Activated CD8-positive, alpha-beta memory T cell treated with anti-CD3 and anti-CD28 coated beads for 4 hours (primary cell): ENCODE measurements at places on chromosomes 12 and 14.

DNA sequence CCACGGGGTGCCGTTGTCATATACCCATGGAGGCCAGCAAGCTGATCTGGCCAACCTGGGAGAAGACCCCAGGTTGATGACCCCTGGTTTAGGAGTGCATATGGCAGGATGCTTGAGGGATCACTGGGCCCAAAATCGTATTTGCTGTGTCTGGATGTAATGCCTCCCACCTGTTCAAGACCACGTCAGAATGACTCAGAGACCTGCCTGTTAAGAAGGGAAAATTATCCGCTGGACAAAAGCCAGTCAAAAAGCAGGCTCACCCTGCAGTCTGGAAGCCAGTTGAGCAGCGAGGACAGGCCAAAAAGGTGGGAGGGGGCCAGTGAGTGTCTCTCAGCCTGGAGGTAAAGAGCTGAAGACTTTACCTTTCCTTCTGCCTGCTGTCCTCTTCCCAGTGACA is 449.2 kb downstream of the DPF3 start:
- DNase-seq: no peak

GRCh38 chr14:95555053-95555452 is 20.2 kb downstream of the GLRX5 start:
- DNase-seq: no peak

GRCh38 chr14:95231966-95232633 is 74.8 kb upstream of the DICER1 start:
- DNase-seq: no peak

- no peak for DNase-seq
Observed at GRCh38 chr14:56422221-56422620, 157.4 kb upstream of the TMEM260 start.

GRCh38 chr14:104512061-104512460 is 67.5 kb upstream of the C14orf180 start:
- no peak for DNase-seq

GRCh38 chr12:75722714-75723200 is 211.3 kb upstream of the KRR1 start:
- peak; percentile 35 for DNase-seq

GRCh38 chr14:65877624-65878023 is 465.1 kb downstream of the FUT8 start:
- DNase-seq: no peak

GRCh38 chr12:6574576-6575295 is 6.6 kb upstream of the NOP2 start:
- DNase-seq: no peak

DNA sequence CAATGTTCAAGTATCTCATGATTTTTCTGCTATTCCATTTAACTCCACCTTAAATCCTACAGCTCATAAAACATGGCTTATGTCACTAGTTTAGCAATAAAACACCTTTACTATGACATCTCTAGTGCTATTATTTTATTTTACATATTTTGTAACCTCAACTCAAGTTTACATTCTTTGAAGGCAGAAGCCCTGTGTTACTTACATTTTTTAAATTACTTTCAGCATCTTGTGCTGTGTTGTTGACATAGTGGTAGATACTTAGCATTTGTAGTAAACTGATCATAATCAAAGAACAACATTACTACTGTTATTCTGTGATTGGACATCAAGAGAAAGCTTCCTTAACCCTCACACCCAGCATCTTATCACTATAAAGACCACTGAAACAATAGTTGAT is 216.1 kb downstream of the BMP4 start:
- no peak for DNase-seq

DNA sequence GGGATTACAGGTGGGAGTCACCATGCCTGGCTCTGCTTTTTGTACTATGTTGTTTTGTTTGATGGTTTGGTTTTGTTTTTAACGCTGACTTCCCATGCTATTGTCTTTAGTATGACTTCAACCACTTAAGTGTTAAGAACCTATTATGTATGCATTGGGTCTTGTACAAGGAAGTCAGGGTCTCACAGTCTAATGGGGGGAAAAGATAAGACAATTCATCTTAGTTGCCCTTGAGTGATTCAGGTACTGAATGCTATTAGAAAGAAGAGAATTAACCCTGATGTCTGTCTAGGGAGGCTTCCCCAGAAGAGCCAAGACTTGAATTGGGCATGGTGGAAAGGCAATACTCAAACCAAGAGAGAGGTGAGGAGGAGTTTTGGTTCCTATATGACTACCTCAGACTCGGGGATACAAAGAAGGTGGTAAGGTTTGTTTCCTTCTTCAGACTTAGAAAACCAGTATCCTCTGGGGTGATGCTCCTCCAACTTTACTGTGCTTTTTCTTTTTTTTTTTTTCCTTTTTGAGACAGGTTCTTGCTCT is 64.6 kb downstream of the SUSD6 start:
- DNase-seq: no peak

DNA sequence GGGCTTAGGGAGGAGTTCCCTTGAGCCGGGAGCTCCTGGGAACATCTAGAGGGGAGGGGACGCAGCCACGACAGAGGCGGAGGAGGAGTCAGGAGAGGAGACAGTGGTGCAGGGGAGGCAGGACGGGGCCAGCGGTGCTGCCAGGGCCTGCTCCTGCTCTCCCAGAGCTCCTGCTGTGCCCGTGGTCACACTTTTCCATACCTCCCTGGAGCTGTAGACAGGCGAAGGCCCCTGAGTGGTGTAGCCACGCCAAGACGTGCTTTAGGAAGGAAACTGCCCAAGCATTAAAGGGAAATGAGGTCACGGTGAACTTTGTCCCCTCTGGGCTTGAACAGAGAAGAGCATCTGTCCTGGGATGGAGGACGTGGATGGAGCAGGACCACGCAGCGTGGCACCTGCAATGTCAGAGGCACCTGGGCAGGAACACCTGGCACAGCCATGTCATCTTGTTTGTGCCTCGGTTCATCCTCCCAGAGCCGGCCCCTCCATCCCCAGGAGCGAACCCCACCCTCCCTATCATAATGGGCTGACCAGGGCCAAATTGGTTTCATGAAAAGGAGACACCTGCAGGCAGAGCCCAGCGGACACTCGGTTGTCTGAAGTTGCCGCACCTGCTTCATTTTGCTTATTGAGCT is 239.5 kb upstream of the SFSWAP start:
- DNase-seq: no peak

DNA sequence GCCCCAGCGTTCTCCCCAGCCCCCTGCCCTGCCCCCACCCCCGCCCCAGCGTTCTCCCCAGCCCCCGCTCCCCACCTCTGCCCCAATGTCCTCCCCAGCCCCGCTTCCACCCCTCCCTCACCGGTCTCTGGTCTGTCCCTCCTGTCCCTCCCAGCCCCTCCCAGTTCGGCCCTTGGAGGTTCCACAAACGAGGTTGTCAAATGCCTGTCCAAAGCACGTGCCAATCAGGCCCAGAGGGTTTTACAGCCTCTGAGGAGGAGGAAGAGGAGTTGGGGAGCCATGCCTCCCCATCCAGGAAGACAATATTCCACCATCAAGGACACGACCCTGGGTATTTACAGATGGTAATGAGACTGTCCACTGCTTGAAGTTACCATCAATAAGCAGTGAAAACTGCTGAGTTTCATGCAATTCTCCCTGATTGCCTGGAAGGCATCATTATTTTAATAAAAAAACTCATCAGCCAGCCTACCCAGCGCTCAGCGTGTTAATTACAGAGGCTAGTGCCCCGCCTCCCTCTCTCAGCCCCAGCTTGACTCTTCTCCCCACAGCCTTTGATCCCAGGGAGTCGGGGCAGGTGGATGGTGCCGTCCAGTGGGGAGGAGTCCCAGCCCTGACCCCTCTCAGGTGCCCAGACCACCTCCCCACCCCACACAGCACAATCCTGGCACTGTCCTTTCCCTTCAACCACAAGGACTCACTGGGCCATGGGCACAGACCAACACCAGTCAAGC is 30.6 kb upstream of the C14orf180 start:
- DNase-seq: no peak

GRCh38 chr12:31106101-31106803 is 32.6 kb downstream of the DDX11 start:
- DNase-seq: no peak

DNA sequence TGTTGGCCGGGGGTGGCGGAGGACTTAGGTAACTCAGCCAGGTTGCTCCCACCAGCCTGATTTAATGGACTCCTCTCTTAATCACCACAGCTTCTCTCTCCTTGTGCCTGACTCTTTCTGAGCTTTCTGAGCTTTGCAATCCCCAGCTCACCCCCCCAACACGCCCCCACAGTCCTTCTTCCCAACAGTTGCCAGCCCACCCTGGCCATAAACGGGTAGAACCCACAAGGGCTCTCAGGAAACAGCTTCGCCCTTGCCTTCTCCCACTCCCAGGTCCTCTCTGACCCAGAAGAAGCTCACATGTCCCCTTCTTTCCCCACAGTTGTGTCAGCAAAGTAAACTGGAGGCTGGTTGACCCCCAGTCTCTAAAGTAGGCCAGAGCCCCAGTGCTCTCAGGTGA is 32.9 kb downstream of the ZFP36L1 start:
- no peak for DNase-seq

GRCh38 chr14:67971627-67972625 is 152.3 kb downstream of the RAD51B start:
- DNase-seq: no peak

DNA sequence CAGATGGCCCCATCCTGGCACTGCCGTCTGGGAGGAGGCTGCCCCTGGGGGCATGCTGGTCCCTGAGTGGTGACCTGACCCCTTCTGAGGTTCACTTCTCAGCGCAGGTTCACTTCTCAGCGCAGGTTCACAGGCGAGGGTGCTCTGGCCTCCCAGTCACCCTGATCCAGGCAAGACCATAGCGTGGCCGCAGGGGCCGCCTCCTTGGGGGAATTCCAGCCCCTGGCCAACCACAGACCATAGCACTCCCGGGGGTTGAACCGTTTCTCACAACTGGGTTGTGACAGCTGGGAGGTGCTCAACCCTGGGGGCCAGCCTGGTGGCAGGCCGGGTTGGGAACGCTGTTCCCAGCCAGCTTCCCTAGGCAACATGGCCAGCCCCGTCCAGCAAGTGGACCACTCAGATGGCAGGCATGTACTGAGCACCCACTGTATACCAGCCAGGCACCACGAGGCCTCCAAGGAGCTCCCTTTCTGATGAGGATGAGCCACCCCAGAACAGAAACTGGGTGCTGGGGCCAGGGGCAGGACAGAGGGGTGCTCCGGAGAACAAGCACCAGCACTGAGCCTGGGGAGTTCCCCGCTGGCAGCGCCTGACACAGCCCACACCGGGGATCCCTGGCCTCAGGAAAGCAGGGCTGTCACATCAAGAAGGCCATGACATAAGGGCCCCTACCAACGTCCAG is 28.3 kb upstream of the ZFP36L1 start:
- DNase-seq: no peak

GRCh38 chr12:30197392-30198057 is 413.8 kb upstream of the TMTC1 start:
- DNase-seq: no peak

DNA sequence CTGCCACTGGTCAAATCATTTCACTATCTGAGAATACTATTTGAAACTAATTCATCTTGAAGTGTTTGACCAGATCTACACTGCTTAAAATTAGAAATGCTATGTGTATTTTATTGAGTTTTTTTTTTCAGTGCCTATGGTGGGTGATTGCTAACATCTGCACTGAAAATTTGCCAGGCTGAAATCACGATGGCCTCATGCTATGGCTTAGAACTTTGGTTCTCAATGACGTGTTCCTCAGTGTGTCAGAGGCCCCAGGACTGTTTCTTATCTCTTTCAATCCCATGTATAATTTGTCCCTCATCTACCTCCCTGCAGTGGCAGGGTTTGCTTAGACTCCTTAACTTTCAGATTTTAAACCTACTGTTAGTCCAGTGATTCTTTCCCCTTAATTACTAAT is 36.2 kb upstream of the NKX2-8 start:
- no peak for DNase-seq

- no peak for DNase-seq
Observed at GRCh38 chr12:38911611-38912010, 6.2 kb upstream of the CPNE8 start.

GRCh38 chr12:560691-561390 is 101.1 kb downstream of the B4GALNT3 start:
- no peak for DNase-seq

GRCh38 chr12:67592228-67593011 is 56.1 kb upstream of the DYRK2 start:
- DNase-seq: no peak

GRCh38 chr12:116476227-116476822 is 82.9 kb upstream of the MAP1LC3B2 start:
- DNase-seq: no peak

DNA sequence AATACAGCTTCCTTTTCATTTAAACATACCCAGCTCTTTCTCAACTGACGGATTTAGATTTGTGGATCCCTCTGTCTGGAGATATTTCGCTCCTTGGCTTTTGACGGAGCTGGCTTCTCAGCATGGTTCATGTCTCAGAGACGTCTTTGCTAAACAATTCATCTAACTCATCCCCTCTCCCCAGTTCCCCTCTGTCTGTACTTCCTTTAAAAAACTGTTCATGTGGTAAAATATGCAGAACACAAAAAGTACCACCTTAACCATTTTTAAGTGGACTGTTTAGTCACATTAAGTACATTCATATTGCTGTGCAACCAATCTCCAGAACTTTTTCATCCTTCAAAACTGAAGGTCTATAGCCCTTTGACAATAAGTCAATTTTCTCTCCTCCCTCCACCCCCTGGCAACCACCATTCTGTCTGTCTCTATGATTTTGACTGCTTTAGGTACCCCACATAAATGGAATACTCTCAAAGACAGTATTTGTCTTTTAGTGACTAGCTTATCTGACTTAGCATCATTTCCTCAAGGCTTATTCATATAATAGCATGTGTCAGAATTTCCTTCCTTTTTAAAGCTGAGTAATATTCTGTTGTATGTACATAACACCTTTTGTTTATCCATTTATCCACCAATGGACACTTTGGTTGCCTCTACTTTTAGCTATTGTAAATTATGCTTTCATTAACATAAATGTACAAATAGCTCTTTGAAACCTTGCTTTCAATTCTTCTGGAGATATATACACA is 399.8 kb upstream of the SOX5 start:
- DNase-seq: no peak

GRCh38 chr12:13380297-13380696 is 183.8 kb downstream of the EMP1 start:
- DNase-seq: no peak

DNA sequence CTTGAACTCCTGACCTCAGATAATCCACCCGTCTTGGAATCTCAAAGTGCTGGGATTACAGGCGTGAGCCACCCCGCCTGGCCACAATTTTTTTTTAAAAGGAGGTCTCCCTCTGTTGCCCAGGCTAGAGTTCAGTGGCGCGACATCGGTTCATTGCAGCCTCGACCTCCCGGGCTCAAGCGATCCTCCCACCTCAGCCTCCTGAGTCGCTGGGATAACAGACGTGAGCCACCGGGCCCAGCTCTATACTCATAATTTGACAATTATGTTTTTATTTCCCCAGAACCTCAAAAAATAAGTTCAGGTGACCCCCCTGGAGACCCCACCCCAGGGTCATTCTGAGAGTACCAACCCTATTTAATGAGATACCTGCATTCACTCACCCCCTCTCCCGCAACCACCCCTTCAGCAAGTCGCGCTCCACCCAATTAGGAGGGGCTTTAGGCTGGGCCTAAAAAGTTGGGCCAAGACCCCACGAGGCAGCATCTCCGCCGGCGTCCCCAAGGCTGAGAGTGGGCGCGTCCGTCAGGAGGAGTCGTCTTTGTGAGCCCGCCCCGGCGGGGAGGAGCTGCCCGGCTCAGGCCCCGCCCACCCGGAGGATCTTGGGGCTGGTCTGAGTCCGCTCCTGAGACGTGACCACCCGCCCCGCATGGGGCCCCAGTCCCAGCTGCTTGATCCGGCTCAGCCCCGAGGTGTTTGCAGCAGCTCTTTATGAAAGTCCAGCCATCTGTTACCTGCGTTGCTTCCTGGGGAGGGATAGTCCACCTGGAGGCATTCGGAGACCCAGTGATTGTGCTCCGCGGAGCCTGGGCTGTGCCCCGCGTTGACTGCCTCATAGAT is at the start of gene ANKRD33:
ANKRD33 (plus strand) TSS at position 628 of the 840 bp plus-strand sequence; CDS start at position 712, 84 bp downstream.
- DNase-seq: no peak
